ENCODE measurements at places on chromosomes 4 and X.

DNA sequence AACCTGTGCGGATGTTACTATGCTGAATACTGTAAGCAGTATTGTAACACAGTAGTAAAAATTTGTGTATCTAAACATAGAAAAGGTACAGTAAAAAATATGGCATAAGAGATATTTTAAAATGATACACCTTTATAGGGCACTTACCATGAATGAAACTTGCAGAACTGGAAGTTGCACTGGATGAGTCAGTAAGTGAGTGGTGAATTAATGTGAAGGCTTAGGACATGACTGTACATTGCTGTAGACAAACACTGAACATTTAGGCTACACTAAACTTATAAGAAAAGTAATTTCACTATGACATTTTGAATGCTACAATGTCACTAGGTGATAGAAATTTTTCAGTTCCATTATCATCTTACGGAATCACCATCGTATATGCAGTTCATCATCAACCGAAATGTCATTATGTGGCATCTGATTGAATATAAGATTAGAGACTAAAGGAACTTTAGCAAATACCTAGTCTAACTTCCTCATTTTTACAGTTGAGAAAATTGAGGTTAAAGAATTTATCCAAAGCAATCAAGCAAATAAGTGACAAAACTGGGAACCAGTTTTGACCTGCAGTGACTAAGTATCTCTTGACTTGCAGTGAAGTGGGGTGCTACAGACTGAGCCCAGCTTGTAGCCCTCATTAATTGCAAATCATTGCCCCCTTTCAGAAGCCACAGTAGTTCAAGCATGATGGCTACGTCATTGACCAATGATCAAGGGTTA, 55.3 kb downstream of the EGF start:
- no peaks in the 10 kb centered on the region for H3K27me3 ChIP-seq
- H3K4me1 ChIP-seq = peaks cover 14% of the 10 kb centered on the region
- DNase-seq = no peak

DNA sequence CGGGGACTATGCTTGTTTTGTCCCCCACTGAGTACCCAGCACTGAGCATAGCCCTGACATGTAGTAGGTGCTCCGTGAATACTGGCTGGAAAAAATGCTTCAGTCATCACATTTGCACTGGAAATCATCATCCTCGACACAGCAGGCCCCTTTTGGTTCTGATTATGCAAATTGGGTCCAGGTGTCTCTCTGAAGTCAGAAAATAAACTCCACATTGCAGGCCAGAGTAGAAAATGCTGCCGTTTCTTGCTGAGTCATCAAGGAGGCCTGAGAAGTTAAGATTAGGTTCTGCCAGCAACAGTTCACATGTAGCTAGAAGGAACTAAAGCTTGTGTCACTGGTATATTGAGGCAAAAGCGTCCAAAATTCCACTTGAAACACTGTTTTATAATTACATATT, 15.0 kb upstream of the STK32B start:
- H3K27me3 ChIP-seq = peaks cover 4% of the 10 kb centered on the region
- no peak overlapping the region for H3K27ac ChIP-seq
- H3K4me1 ChIP-seq = peaks cover 8% of the 10 kb centered on the region

- DNase-seq = peak; percentile 21
- H3K36me3 ChIP-seq = no peaks in the 10 kb centered on the region
- H3K4me1 ChIP-seq = peaks cover 12% of the 10 kb centered on the region
- H3K27ac ChIP-seq = peak overlapping the region; percentile 87
- no peaks in the 10 kb centered on the region for H3K27me3 ChIP-seq
Measured at GRCh38 chr4:114921790-114922591, 191.4 kb downstream of the NDST4 start.

- DNase-seq = no peak
- no peaks in the 10 kb centered on the region for H3K36me3 ChIP-seq
- H3K27me3 ChIP-seq = peaks cover 2% of the 10 kb centered on the region
- H3K27ac ChIP-seq = no peak overlapping the region
- no peak overlapping the region for H3K4me3 ChIP-seq
- no peaks in the 10 kb centered on the region for H3K4me1 ChIP-seq
Measured at GRCh38 chr4:138669479-138670315, 345.9 kb upstream of the NOCT start.

- no peak overlapping the region for H3K27ac ChIP-seq
- DNase-seq = no peak
- no peaks in the 10 kb centered on the region for H3K36me3 ChIP-seq
- H3K4me1 ChIP-seq = no peaks in the 10 kb centered on the region
- H3K4me3 ChIP-seq = no peak overlapping the region
- H3K27me3 ChIP-seq = no peaks in the 10 kb centered on the region
Measured at GRCh38 chrX:52363247-52363883, 5.5 kb upstream of the XAGE2 start.

All from glutamatergic neuron (in vitro differentiated cells).